Progenitor cell of endocrine pancreas (in vitro differentiated cells): ENCODE measurements at places on chromosomes 3 and 15. TPM values are rescaled to one million over a fixed set of nuclear protein-coding genes. Genes with fewer than 3 reads are reported as not detected.
A peak's percentile ranks its signal among the peaks of the same experiment; 100 is the strongest.

GRCh38 chr3:9779721-9780457 is 10.1 kb upstream of the CAMK1 start:
- no peak overlapping the region for H3K27ac ChIP-seq
- H3K4me1 ChIP-seq, result no peaks in the 10 kb centered on the region
- DNase-seq, result no peak
- H3K27me3 ChIP-seq, result no peaks in the 10 kb centered on the region

GRCh38 chr15:92400573-92400972 is 6.9 kb downstream of the ST8SIA2 start:
- H3K4me3 ChIP-seq, result no peak overlapping the region
- peaks cover 5% of the 10 kb centered on the region for H3K4me1 ChIP-seq

GRCh38 chr15:64640146-64640871 is 135.1 kb downstream of the RBPMS2 start:
- peaks cover 43% of the 10 kb centered on the region for H3K4me1 ChIP-seq
- peak overlapping the region; percentile 92 for H3K27ac ChIP-seq
- H3K36me3 ChIP-seq, result peaks cover 16% of the 10 kb centered on the region
- no peaks in the 10 kb centered on the region for H3K27me3 ChIP-seq
- peak overlapping the region; percentile 24 for H3K4me3 ChIP-seq
- DNase-seq, result no peak

GRCh38 chr3:123692041-123692440 is 107.2 kb upstream of the HACD2 start:
- H3K4me3 ChIP-seq, result no peak overlapping the region
- peaks cover 30% of the 10 kb centered on the region for H3K27me3 ChIP-seq
- DNase-seq, result no peak
- H3K36me3 ChIP-seq, result no peaks in the 10 kb centered on the region

- H3K36me3 ChIP-seq, result peaks cover 7% of the 10 kb centered on the region
- H3K27ac ChIP-seq, result no peak overlapping the region
- H3K4me3 ChIP-seq, result no peak overlapping the region
Measured at GRCh38 chr3:8816106-8816505, 46.7 kb upstream of the OXTR start.

- no peak overlapping the region for H3K27ac ChIP-seq
- peaks cover 5% of the 10 kb centered on the region for H3K4me1 ChIP-seq
- no peak overlapping the region for H3K4me3 ChIP-seq
- H3K27me3 ChIP-seq, result peaks cover 8% of the 10 kb centered on the region
- H3K36me3 ChIP-seq, result no peaks in the 10 kb centered on the region
Measured at GRCh38 chr3:4738737-4739274, 240.4 kb upstream of the BHLHE40 start.

DNA sequence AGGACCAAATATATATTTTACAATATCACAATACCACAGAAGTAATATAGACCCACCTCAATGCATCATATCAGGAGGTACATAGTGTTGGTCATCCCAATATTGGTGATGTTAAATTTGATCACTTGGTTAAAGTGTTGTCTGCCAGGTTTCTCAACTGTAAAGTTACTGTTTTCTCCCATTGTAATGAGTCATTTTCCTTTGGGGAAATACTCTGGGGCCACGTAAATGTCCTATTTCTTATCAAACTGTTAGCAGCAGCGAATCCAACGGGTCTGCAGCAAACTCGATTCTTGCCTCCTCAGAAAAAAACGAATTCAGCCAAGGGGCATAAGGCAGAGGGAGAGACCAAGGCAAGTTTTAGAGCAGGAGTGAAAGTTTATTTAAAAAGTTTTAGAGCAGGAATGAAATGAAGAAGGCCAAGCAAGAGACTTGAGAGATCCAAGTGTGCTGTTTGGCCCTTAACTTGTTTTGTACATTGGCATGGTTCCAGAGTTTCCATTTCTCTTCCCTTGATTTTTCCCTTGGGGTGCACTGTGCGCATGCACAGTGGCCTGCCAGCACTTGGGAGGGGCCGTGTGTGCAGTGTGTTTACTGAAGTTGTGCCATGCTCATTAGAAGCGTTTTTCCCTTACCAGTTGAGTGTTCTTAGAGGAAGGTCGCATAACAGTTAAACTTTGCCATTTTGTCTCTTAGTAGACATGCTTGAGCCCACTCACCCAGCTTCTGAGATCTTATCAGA is 512.5 kb downstream of the AGBL1 start:
- H3K27ac ChIP-seq, result no peak overlapping the region
- no peaks in the 10 kb centered on the region for H3K27me3 ChIP-seq
- no peak overlapping the region for H3K4me3 ChIP-seq
- DNase-seq, result no peak

DNA sequence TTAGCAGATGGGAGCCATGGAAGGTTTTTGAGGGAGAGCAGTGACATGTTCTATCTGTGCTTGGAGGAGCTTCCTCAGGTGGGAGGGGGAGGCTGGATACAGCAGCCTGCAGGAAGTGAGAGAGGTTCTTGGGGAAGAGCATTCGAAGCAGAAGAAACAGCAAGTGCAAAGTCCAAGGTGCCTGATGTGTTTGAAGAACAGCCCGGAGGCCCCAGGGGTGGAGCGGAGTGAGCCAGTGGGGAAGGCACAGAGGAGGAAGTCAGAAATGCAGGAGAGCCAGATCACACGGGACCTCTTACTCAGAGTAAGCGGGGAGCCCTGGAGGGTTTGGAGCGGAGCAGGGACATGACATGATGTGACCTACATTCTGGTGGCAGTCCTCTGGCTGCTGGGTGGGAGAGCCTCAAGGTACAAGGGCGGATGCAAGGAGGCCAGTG is 10.8 kb downstream of the ITGA11 start:
- peaks cover 27% of the 10 kb centered on the region for H3K27me3 ChIP-seq
- H3K27ac ChIP-seq, result no peak overlapping the region
- peak overlapping the region; percentile 43 for H3K4me3 ChIP-seq
- H3K4me1 ChIP-seq, result peaks cover 22% of the 10 kb centered on the region

DNA sequence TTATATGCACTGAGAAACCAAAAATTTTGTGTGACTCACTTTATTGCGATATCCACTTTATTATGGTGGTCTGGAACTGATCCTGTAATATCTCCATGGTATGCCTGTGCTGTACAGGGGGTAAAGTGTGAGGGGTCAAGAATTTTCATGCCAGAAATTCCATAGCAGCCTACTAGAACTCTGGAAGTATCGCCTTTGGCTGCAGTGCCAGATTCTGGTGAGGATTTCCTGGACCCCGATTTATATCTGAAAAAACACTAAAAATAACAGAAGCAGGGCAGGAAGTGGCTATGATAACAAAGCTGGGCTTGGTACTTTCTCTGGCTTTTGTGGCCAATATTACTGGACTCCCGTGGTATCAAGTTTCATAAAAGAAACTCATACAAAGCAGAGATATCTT is 36.4 kb downstream of the CCDC80 start:
- H3K36me3 ChIP-seq, result no peaks in the 10 kb centered on the region
- no peaks in the 10 kb centered on the region for H3K4me1 ChIP-seq
- no peaks in the 10 kb centered on the region for H3K27me3 ChIP-seq
- no peak overlapping the region for H3K4me3 ChIP-seq
- DNase-seq, result no peak

DNA sequence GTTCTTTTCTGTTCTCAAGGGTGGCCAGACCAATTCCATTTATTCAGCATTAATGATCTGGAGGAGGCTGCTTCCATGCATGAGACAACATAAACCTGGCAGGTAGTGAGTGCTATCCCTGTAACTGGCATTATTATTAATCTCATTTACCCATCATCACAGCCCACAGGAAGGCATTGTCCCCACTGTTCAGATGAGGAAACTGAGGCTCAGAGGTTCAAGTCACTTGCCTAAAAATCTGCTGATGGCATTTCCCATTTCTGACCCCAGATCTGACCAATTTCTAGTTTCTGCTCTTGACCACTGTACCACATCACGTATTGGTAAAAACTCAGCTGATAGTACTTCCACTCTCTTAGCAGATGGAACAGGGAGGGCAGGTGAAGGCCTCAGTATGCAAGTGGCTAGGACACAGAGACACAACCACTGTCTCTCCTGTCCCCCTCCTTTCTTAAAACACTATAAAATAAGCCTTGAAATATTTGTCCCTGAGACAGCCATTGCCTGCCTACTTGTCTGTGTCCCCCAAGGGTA is 36.1 kb downstream of the TRANK1 start:
- DNase-seq, result no peak
- H3K27ac ChIP-seq, result no peak overlapping the region
- H3K4me3 ChIP-seq, result no peak overlapping the region
- peaks cover 2% of the 10 kb centered on the region for H3K4me1 ChIP-seq
- no peaks in the 10 kb centered on the region for H3K27me3 ChIP-seq
- no peaks in the 10 kb centered on the region for H3K36me3 ChIP-seq

- H3K36me3 ChIP-seq, result no peaks in the 10 kb centered on the region
- no peaks in the 10 kb centered on the region for H3K27me3 ChIP-seq
- no peaks in the 10 kb centered on the region for H3K4me1 ChIP-seq
Measured at GRCh38 chr15:86948719-86949118, 869.0 kb downstream of the AGBL1 start.

DNA sequence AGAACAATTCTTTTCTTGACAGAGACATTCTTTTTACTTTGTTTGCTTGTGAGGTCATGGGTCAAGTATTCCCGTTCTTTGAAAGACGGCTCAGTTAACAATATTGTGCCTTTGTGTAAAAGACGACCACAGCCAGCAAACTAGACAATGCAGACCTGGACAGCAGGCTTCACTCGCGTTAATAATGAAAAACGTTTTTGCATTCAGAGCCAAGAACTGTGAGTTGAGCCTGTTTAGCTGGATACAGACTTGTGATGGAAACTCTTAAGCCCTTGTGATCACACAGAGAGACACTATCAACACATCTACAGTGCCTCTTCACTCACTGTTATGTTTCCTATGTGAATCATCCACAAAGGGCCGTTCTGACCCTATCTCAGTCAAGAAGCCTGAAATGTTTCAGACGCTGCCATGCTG is 37.3 kb upstream of the CMTM7 start:
- no peak overlapping the region for H3K4me3 ChIP-seq
- H3K27me3 ChIP-seq, result no peaks in the 10 kb centered on the region
- H3K36me3 ChIP-seq, result peaks cover 13% of the 10 kb centered on the region
- peaks cover 38% of the 10 kb centered on the region for H3K4me1 ChIP-seq
- no peak for DNase-seq

DNA sequence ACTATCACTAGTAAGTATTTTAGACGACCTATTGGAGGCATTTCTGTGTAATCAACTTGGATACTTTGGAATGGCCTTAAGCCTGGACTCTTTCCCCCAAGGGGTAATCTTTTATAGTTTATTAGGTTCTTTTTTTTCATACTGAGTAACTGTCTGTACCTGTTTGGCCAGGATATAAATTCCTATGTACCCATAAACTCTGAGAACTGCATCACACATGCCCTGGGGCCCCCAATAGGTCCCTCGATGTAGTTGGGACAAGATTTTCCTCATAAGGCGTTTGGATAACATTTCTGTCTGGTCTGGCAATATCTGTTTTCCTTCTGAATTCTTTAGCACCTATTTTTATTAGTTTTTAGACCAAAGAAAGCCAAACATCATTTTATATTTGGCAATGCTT is 86.4 kb upstream of the WNT7A start:
- H3K4me3 ChIP-seq, result no peak overlapping the region
- no peaks in the 10 kb centered on the region for H3K36me3 ChIP-seq
- no peak for DNase-seq
- H3K27ac ChIP-seq, result no peak overlapping the region
- no peaks in the 10 kb centered on the region for H3K27me3 ChIP-seq

- no peak overlapping the region for H3K4me3 ChIP-seq
- H3K36me3 ChIP-seq, result no peaks in the 10 kb centered on the region
- no peak overlapping the region for H3K27ac ChIP-seq
- H3K4me1 ChIP-seq, result peaks cover 11% of the 10 kb centered on the region
- DNase-seq, result no peak
Measured at GRCh38 chr3:25007974-25008658, 419.9 kb upstream of the RARB start.

- no peak for DNase-seq
- H3K27me3 ChIP-seq, result peaks cover 12% of the 10 kb centered on the region
- no peak overlapping the region for H3K4me3 ChIP-seq
Measured at GRCh38 chr3:117150628-117151027, 441.0 kb downstream of the TUSC7 start.

DNA sequence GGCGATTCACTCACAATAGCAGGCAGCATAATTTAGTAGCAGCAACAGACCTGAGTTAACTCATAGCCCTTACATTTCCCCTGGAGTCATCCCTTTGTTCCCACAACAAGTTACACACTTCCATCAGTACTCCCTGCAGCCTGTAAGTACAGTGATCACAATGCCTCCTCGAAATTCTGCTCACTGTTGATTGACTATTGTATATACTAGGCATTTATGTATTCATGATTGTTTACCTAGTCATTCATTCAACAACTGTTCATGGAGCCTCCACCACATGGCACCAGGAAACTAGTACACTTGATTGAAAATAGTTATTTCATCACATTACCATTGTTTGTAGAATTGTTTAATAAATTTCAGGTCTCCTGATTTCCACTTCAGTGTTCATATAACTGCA is 71.4 kb upstream of the P3H2 start:
- no peaks in the 10 kb centered on the region for H3K27me3 ChIP-seq
- no peaks in the 10 kb centered on the region for H3K4me1 ChIP-seq
- no peak overlapping the region for H3K4me3 ChIP-seq
- H3K27ac ChIP-seq, result no peak overlapping the region
- DNase-seq, result no peak
- H3K36me3 ChIP-seq, result no peaks in the 10 kb centered on the region

DNA sequence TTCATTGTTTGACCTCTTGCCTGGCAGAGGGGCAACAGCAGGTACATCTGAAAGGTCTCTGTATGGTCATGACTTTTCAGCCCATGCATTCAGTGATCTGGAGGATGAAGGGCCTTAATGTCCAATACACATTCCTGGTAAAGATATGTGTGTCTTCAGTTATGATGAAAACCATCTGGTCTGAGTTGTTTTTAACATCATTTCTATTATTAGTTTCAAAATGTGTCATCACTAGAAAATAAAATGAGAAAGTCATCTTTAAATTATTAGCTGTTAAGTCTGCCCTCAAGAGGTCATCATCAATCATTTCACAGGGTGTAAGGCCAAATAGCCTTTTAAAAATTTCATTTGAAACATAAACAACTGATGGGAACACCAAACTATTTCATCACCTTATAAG is 92.1 kb upstream of the PLSCR4 start:
- H3K4me3 ChIP-seq, result no peak overlapping the region
- DNase-seq, result no peak
- H3K27ac ChIP-seq, result no peak overlapping the region
- H3K36me3 ChIP-seq, result no peaks in the 10 kb centered on the region
- no peaks in the 10 kb centered on the region for H3K27me3 ChIP-seq

Gene AMIGO3
- total RNA-seq, result 0.86 TPM in 1 of 2 replicates, not detected in the other

Gene RAMAC
- 32.8 and 33.3 TPM in 2 replicates for total RNA-seq

Gene KCNAB1
- 1.8 and 2.1 TPM in 2 replicates for total RNA-seq

Gene CCDC50
- 65.5 and 66.3 TPM in 2 replicates for total RNA-seq

Gene CYP1A2
- not detected in 2 replicates for total RNA-seq

Gene FBXO40
- not detected in 2 replicates for total RNA-seq

Gene NEK10
- 2.3 and 3.3 TPM in 2 replicates for total RNA-seq

Gene ZNF502
- total RNA-seq, result not detected in 2 replicates

Gene PCOLCE2
- total RNA-seq, result 2.0 and 2.2 TPM in 2 replicates

Gene GP9
- total RNA-seq, result not detected in 2 replicates

Gene CELSR3
- 14.9 and 15.2 TPM in 2 replicates for total RNA-seq

Gene MYH15
- 0.91 and 0.96 TPM in 2 replicates for total RNA-seq

Gene CHRD
- 10.2 and 13.0 TPM in 2 replicates for total RNA-seq

Gene GASK1A
- 1.9 and 2.3 TPM in 2 replicates for total RNA-seq

Gene TRIM59
- 24.5 and 24.8 TPM in 2 replicates for total RNA-seq
